Renal cortical epithelial cell (primary cell): ENCODE measurements at places on chromosomes 11 and 22.

GRCh38 chr11:72293910-72294615, 50.1 kb upstream of the PHOX2A start:
- DNase-seq: no peak

- peak; percentile 56 for DNase-seq
Observed at GRCh38 chr11:12460466-12460865, 83.1 kb downstream of the PARVA start.

DNA sequence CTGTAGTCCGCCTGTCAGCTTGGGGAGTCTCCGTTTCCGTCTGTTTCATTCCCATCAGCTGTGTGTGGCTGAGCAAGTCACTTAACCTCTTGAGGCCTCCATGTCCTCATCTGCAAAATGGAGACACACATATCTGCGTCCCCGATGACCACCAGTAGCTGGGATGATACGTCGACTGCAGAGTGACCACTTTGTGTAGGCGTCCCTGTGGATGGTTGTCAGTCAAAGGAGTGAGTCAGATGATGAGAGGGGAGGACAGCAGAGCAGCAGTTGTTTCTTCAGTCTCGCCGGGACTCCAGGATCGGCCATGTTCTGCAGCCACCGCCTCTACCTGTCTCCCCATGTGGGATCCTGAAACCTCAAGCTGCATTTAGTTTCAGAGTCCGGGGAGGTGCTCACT, 19.9 kb downstream of the MGAT3 start:
- no peak for DNase-seq

DNA sequence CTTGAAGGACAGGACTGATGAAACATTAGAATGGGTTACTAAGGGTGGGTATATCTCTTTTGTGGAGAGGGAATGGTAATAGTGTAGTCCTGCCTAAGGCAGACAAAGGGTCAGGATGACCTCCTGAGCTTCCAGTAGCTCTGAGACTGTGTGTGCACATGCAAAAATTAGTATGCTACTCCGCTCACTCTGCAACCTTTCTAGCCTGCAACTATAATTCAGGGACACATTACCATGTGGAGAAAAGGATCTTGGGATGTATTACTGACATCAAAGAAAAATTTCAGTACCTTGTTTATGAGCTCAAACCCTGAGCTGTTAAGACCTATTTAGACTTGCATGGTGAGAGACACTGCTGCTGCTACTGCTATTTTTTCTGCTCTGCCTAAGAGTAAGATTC, 25.4 kb downstream of the LARGE2 start:
- DNase-seq: no peak

GRCh38 chr22:36540867-36541642, 12.1 kb upstream of the EIF3D start:
- DNase-seq: peak; percentile 88

DNA sequence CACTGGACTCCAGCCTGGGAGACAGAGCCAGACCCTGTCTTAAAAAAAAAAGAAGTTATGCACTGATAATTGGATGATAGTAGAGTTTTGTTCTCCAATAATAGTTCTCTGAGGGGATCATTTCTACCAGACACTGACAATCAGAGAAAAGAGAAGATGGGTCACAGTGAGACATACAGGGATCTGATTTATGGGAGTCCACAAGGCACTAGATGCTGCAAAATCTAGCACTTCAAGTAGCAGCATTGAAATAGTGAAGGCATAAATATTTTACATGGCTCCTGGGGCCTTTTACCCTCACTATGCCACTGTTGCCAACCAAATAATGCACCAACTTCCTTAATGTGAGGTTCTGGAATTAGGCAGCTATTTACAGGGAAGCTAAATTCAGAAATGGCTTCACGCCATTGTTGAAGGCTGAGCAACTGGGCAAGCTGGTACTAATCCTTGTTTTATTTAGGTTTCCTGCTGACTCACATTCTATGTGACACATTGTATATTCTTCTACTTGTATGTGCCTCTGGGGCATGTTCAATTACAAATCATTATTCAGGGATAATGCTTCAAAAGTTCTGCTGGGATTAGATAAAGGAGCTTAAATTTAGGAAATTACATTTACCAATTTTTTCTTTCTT, 38.2 kb upstream of the ABTB2 start:
- peak; percentile 86 for DNase-seq

DNA sequence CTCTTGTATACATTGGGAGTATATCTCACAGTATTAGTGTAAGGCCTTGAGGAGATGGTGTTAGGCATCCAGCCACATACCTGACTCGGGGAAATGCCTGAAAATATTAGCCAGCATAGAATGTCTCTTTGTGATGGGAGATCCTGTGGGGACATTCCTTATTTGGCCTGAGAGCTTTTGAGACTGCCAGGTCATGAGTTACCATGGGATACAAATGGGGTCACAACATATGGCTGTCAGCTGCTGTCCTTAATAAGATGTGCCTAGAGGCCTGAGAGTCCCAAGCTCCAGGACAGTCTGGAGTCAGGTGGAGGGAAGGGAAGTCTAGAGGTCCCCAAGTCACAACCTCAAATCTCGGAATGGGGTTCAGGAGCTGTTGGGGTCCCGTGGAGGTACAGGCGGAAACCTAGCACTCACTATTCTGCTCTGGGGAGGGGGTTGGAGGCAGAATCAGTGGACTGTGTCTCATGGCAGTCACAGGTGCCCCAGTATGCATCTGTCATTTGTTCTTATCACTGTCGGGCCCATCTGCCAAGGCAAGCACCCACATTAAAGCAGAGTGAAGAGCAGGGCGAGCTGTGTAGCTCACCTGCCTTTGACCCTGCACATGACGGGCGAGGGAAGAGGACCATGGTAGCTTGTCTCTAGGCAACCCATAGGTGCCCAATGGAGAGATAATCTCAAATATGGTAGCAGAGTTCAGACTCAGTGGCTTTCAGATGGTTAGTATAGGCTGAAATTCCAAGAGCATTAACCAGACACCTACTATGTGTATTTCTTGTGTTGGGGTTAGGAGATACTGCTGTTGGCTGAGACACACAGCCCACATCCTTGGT, 29.9 kb downstream of the KCNQ1OT1 start:
- no peak for DNase-seq
